ENCODE measurements at places on chromosomes 1 and 21.

GRCh38 chr1:210531475-210532222, 202.9 kb downstream of the HHAT start:
- DNase-seq: no peak

DNA sequence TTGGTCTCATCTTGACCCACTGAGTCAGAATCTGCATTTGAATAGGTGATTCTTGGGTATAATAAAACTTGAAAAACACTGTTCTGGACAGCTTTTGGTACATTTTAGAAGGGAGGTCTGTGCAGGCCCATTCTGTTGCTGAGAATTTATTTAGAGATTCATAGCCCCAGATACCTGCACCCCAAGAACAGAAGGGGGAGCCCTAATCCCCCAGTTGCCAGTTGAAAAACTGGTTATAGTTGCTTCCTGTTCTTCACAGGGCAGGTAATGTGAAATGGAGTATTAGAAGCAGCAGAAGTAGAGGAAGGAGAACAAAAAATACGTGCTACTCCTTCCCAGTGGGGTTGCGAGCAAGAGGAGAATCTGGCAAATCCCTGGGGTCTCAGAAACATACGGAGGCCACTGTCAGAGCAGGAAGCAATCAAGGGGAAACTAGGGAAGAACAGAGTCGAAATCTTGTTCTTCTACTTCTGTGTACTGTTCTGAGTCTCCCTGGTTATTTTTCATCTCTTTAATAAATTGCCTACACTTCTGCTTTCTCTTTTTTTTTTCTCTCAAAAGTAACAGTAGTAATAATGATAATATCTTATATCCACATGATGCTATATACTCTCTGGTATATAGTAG, 4.6 kb upstream of the CLCA2 start:
- no peak for DNase-seq

DNA sequence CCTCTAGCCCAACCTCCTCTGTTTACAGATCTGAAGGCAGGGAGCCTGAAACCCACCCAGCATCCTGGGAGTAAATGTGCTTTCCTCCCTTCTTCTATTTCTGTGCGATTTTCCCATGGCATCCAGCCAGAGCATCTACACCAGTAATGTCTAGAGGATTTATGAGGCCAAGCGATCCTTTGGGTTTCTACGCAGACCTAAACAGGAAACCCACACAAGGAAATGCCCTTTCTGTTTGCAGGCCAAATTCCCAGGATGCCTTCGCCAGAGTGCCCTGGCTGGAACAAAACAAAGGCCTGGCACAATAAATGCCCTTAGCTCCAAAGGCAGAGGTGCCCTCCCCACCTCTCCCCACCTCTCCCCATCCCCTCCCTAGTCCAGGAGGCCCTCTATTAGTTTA, 110.5 kb upstream of the CDC42BPA start:
- no peak for DNase-seq

DNA sequence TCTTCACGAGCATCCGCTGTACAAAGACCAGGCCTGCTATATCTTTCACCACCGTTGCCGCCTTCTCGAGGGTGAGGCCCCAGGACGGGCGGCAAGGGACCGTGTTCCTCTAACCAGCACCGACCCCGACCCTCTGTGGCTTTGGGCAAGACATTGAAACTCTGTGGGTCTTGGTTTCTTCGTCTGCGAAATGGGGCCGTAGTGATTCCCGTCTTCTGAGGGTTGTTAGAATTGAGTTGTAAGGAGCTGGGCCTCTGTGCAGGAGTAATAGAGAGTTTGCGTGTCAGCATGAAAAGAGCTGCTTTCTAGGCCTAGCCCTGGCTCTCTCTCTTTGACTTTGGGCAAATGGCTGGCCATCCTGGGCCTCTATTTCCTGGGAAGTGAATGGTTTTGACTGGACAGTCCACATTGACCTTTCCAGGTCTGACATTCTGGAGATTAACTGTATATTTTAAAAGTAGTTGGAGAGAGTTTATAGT, 591 bp downstream of the MRPL37 start:
- no peak for DNase-seq

Measured in dorsolateral prefrontal cortex (tissue), 122 donors.